Stimulated activated CD4-positive, alpha-beta T cell treated with anti-CD3 and anti-CD28 coated beads, Interleukin-12 subunit alpha, Interleukin-12 subunit beta, amount 100 ng/mL, for 48 hours (primary cell): ENCODE measurements at places on chromosomes 7 and 10.

GRCh38 chr10:132250481-132251475 lies 57.0 kb downstream of the STK32C start:
- DNase-seq, result no peak

- DNase-seq, result no peak
These were observed 113.9 kb downstream of the IPMK start for GRCh38 chr10:58153751-58154150.

DNA sequence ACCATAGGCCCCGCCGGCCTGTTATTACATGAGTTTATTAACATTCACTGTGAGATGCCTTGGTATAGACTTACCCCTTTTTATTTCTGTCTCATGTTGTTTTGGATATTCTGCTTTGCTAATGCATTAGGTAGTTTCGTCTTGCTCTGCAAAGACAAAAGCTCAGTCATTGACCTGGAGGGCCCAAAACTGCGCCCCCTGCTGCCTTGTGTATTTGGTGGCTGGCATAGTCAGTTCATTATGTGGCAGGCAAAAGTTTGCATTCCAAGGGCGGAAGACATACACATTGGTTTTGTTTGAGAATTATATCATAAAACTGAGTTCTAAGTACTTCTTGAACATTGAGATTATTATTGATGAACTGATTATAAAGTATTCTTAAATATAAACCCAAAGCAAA lies 372.5 kb downstream of the SDK1 start:
- DNase-seq, result peak; percentile 32

GRCh38 chr7:26167303-26167934 lies 15.4 kb downstream of the NFE2L3 start:
- no peak for DNase-seq

DNA sequence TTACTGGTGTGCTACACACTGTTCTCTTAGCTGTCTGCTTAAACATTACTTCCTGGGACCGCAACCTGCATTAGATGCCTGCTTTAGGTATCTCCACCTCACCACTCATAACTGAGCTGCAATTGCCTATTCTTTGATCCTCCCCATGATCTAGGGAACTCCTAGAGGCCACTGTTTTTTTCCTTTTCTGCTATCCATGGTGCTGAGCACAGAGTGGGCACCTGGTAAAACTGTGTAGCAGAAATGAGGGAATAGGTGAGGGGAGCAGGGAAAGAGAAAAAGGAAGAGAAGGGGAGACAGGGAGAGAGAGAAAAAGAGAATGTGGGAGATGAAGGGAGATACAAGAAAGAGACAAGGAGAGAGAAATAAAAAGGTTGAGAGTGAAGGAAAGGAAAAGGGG lies 434.9 kb downstream of the ADRA2A start:
- no peak for DNase-seq

DNA sequence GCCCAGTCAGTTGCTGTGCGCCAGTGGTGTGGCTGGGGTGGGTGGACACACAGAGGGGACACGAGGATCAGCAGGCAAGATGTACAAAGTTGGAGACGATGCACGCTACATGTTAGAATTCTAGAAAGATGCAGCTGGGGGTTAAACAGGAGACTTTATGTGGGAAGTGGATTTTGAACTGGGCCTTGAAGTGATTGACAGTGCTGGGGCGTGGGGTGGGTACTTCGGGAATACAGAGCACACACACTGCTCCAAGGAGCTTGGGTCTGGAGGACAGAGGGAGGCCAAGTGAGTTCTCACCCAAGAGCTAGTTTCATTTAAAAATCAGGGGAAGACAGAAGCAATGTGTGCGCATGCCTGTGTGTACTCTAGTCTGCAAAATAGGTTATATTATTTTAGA lies 87.1 kb downstream of the CREM start:
- DNase-seq, result no peak

GRCh38 chr7:86226191-86226590 lies 417.5 kb upstream of the GRM3 start:
- DNase-seq, result no peak

GRCh38 chr10:4212111-4212630 lies 427.2 kb upstream of the KLF6 start:
- no peak for DNase-seq

GRCh38 chr7:149104749-149105148 lies 14.2 kb upstream of the ZNF786 start:
- no peak for DNase-seq

DNA sequence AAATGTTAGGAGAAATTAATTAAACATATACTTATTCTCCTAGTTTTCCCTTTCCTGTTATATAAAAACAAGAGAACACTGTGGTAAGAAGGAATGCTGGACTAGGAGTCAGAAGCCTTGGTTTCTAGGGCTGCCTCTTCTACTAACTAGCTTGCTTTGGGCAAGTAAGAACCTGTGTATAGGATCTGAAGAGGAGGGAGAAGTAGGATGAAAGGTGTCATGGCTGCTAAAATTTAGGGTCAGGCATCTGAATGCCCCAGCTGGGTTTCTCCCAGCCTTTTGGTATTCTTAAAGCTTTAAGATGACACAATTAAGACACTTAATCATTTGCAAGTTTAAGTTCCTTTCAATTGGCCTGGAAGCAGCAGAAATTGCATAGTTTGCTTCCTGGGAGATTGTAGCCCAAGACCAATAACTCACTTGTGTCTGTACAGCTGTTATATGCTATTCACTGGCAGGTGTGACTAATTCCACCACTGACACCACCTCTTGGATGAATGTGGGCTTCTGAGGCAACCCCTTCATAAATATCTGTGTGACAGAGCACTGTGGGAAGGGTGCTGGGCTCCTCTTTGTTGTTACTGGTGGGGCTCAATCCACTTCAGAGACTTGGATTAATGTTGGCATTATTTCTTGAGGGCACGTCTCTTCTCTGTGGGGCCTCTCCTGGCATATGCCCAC lies 137.2 kb downstream of the LRMDA start:
- DNase-seq, result no peak

GRCh38 chr10:109972372-109973001 lies 35.3 kb upstream of the ADD3 start:
- DNase-seq, result no peak
